ENCODE measurements at places on chromosomes 2 and 18.
A peak's percentile ranks its signal among the peaks of the same experiment; 100 is the strongest.

- no peak for DNase-seq
Measured at GRCh38 chr2:109117780-109118179, 11.2 kb upstream of the SH3RF3 start.

DNA sequence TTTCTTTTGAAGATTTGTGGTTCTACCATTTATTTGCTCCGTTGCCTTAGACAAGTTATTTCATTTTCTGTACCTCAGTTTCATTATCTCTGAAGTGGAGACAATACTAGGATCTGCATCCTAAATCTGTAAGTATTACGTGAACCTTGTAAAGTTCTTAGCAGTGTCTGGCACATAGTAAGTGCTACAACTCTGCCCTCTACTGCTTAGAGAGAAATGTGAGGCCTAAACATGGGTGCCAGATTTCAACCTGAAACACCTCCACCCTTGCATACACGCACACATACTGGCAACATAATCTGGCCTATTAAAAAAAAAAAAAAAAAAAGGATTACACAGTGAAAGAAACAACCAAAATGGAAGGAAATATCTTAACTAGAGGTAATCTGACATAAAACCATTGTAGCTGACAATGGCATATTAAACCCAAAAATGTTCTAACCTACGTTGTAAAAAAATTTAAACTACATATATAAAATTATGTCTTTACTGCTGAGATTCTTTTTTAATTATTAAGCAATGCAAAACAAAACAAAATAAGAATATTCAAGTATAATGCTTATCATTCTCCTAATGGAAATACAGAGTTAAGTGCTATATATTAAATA lies 132.6 kb downstream of the MAP2 start:
- DNase-seq = no peak

- DNase-seq = no peak
Measured at GRCh38 chr2:239224955-239225354, 175.9 kb downstream of the HDAC4 start.

DNA sequence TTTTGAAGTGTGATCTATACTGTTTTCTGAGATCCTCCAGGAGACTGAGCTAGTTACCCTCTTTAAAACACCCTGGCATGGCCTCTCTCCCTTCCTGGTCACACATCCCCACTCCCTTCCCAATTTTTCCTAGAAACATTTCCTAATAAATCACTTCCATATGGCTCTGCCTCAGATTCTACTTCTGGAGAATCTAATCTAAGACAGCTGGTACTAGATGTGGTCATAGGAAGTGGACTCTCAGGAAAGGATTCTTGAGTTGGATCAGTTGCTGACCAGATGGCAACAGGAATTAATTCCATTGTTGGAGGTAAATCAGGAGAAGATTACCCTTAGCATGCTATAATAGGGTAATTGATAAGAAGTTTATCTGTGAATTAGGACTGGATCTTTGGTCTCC lies 310.5 kb downstream of the SATB2 start:
- peak; percentile 40 for DNase-seq

DNA sequence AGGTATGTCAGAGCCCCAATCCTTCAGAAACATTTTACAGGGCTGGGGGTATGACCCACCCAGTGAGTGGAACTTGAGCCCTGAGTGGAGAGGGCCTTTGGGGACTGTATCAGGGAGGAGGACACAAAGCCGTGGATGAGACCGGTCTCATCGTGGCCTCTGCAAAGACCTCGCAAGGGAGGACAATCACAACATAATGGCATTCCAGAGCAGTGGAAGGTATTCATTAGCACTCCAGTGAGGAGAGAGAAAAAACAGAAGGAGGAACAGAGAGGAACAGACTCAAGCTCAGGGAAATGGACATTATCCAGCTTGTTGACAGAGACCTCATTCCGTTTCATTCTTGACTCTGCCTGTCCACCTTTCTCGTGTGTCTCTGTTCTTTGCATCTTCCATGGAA lies 38.8 kb upstream of the CTAGE1 start:
- DNase-seq = no peak

DNA sequence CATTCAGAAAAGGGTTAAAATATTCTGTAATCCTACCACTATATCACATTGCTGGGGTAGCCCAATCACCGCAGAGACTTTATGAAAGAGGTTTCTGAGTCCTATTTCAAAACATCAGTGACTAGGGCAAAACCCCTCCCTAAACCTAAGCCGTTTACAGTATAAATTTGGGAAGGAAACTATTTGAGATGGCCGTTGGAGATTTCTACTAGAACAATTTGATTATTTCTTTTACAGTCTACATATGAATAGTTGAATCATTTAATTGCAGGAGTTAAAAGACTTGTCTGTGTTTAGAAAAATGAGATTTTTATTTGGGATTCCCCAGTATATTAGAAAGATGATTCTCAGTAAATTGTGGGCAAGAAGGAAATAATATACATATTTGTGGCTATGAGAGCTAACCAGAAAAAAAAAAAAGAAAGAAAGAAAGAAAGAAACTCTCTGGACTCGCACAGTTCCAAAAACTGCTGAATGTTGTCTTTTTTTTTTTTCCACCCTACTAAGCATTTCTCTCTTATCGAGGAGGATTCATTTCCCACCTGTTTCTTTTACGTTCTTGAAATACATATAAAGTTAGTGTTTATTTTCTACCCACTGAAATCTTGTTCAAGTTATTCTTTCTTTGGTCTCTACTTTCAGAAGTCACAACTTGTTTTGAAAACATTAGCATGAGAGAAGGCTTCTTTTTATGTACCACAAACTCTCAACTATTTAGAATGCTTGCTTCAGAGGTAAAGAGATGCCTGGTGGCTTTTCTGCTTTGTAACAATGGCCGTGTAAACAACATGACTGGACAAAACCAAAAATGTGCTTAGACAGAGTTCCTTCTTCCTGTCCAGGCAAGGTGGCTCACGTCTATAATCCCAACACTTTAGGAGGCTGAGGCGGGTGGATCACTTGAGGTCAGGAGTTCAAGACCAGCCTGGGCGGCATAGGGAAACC lies 65.9 kb downstream of the BCL2 start:
- peak; percentile 68 for DNase-seq

DNA sequence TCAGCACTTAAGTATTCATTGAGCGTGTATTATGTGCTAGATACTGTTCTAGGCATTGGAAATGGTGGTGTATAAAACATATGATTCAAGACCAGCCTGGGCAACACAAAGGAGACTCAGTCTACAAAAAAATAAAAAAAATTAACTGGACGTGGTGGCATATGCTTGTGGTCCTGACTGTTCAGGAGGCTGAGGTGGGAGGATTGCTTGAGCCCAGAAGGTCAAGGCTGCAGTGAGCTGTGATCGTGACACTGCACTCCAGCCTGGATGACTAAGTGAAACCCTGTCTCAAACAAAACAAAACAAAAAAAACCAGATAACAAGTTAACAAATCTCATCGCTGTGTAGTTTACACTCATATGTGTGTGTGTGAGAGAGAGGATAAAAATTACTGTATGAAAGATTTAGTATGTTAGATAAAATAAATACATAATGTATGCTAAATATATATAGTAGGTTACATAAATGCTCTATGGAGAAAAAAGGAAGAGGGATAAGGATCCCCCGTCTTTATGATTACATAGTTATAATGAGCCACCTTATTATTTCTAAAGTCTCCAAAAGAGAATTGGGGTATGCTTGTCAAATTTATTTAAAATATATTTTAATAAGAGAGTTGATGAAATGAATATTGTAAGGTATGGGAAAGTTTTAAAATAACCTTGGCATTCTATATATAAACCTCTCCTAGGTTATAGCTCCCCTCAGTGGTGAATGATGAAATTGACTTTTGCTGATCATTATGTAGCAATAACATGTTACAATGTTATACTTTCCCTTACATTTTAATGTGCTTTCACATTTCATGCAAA lies 69.2 kb downstream of the EHBP1 start:
- DNase-seq = peak; percentile 41

- no peak for DNase-seq
Measured at GRCh38 chr2:218658671-218659257, 659 bp downstream of the ZNF142 start.

DNA sequence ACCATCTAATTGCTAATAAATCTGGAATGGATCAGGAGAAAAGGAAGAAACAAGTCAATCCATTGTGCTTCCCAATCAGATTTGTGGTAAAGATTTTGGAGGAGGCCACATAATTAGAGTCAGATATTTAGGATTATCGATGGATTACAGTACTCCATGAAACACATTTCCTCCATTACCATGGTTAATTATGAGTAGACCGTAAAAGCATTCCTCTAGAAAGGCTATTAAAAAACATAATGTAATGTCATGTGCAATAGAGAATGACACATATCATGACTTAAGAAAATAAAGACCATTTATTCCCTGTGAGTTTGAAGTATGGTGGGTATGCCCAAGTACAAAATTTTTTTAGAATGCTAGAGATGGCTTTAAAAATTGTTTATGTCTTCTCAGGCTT lies 96.1 kb downstream of the ITGA4 start:
- DNase-seq = no peak

GRCh38 chr2:234398531-234398930 lies 98.3 kb downstream of the ARL4C start:
- no peak for DNase-seq

GRCh38 chr2:72984172-72984671 lies 66.9 kb downstream of the EMX1 start:
- no peak for DNase-seq

DNA sequence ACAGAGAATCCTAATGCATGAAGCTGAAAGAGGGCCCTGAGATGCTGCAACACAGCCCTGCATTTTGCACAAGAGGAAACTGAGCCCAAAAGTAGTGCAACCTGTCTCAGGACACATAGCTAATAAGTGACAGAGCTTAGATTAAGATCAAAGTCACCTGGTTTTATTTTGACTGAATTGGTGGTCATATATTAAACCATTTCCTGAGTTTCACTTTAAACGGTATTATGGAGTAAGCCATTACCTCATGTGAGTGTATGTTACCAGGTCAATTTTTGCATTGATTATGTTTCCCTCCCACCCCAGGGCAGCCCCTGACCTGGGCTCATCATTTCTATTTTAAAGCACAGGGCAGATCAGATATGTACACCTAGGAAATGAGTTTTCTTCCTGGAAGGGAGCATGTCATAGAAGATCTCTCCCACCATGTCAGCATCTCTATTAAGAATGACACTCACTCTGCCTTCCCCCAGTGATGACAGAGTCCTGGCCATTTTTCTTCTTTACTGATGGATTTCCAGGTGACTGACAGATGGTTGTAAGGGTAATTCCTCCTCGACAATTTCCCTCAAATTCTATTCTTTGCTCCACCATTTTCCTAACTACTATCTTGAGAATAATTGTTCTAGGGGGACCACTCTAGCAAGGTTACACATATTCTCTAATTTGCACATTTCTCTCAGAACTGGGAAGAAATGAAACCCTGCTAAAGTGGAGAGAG lies 441.3 kb upstream of the SLC14A2 start:
- no peak for DNase-seq

GRCh38 chr18:24791751-24792545 lies 331.5 kb downstream of the HRH4 start:
- DNase-seq = no peak

DNA sequence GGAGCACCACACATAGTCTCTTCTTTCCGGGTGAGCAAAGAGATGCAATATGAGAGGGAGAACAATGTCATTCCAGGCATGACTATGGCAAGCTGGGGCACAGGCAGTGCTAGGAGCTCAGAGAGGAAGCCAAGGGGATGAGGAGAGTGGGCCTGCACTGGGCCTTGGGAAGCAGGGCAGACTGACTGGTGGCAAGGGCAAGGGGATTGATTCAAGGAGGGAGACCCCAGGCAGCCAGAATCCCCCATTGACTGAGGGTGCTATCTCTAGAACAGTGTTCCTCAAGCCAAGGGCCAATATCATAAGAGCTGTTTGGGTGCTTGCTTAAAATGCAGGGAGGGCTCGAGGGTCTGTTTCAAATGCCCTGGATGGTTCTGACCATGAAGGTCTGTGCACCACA lies 36.1 kb downstream of the MARCO start:
- no peak for DNase-seq

- no peak for DNase-seq
Measured at GRCh38 chr2:107785756-107786155, 40.9 kb upstream of the RGPD4 start.

DNA sequence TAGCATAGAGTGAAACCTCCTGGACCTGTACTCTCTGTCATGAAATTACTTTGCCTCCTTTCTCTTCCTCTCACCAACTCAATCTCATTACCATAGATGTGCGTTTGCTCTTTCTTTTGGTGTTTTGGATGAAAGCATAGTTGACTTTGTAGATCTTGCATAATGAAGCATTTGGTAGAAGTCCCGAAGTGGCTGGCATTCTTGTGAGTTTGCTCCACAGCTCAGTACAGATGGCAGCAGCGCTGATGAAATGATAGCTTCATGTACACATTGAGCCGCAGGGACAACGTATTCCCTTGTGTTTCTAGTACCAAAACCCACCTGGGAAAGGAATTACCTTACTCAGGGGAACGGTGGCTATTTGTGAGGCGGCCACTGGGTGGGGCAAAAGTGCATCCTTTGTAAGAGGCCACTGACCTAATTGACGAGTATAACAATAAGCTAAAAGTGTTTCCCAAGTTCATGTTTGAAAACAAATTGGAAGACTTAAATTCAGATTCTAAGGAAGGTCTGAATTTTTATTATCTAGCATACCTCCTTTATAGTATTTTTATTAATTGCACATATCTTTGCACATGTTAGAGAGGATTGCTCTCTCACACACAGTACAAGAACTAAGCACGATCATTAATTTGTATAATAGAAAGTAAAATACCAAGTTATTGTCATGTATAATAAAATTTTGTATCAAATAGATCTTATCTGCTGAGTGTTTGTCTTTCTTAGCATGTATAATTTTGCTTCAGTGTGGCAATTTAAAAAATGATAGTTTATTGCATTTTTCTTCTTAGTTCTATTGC lies 25.4 kb upstream of the CDH7 start:
- no peak for DNase-seq

DNA sequence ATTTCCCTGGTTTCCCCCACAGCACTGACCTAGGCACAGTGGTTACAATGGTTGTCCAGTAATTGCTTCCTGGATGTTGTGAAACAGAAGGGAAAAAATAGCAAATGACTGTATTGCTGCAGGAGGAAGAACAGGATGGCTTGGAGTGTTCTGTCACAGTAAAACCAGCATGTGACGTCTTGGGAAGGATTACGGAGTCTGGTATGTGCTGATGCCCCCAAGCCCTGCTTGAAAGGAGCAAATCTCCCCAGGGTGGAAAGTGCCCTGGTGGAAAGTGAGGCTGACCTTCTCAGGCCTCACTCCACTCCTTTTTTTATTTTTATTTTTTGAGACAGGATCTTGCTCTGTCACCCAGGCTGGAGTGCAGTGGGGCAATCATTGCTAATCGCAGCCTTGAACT lies 7.8 kb downstream of the RAB11FIP5 start:
- DNase-seq = no peak

- DNase-seq = no peak
Measured at GRCh38 chr18:10055125-10055750, 141.4 kb downstream of the VAPA start.

DNA sequence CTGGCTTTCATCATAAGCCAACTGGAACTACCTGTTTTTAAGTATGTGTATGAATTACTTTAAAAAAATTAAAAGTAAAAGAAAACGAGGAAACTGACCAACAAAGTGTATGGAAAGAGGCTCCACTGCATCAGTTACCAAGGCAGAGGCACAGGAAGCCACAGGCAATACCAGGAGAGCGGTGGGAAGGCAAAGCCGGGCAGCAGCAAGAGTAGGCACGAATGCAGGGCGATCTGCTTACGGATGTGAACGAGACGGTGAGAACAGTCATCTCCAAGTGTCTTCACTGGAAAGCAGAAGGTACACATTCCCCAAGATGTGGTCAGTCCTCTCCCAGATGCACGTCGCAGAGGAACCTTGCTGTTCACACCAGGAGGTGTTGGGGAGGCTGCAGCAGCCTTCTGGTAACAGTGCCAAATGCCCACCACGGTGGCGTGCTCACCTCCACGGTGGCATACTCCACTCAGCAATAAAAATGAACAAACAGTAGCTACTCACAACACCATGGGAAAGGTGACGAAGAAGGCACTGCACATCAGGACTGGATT lies 43.1 kb downstream of the HS6ST1 start:
- no peak for DNase-seq

Data from skin of body (tissue), 3 donors.